ENCODE measurements at places on chromosomes 5 and 9.

GRCh38 chr9:98809311-98810101 lies 2.0 kb downstream of the GALNT12 start:
- DNase-seq = peak; percentile 73

DNA sequence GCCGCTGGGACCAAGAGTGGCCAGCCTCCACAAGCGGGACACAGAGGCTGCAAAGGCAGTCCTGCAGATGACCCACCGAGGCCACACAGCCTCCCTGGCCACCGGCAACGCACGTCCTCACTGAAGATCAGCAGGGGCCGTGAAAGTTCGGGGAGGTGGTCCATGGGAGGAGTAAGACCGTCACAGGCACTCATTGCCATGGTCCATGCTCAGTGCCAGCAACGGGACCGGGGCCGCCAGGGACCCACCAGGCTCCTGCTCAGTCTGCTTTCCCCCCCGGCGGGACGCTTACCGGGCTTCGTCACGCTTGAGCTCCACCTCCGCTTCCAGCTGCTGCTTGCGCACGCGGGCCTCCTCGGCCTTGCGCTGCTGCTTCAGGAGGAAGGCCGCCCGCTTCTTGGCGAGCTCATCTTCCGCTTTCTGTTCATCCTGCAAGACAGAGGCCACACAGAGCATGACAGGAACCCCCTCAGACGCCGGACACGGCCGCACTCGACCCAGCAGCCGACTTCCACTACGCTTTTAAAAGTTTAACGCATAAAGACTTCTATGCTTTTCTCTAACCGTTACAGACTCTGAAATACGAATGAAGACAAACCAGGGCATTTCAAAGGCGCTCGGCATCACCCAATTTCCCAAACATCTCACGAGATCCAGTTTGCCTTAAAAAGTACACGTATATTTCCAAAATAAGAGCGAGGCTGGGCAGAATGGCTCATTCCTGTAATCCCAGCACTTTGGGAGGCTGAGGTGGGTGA lies 88.4 kb downstream of the CAMSAP1 start:
- H3K36me3 ChIP-seq = no peaks in the 10 kb centered on the region
- H3K4me1 ChIP-seq = no peaks in the 10 kb centered on the region
- H3K4me3 ChIP-seq = no peak overlapping the region
- no peak for DNase-seq
- no peak overlapping the region for H3K27ac ChIP-seq

- no peaks in the 10 kb centered on the region for H3K27me3 ChIP-seq
- no peaks in the 10 kb centered on the region for H3K4me1 ChIP-seq
- H3K27ac ChIP-seq = no peak overlapping the region
- H3K36me3 ChIP-seq = no peaks in the 10 kb centered on the region
Observed at GRCh38 chr9:36110434-36110833, 26.1 kb upstream of the GLIPR2 start.

GRCh38 chr5:155575861-155576260 lies 562.3 kb downstream of the KIF4B start:
- H3K4me1 ChIP-seq = no peaks in the 10 kb centered on the region
- H3K4me3 ChIP-seq = no peak overlapping the region
- H3K27ac ChIP-seq = no peak overlapping the region
- H3K27me3 ChIP-seq = no peaks in the 10 kb centered on the region

GRCh38 chr9:69857131-69857530 lies 36.5 kb downstream of the CFAP95 start:
- no peak for DNase-seq
- no peaks in the 10 kb centered on the region for H3K36me3 ChIP-seq
- H3K4me3 ChIP-seq = no peak overlapping the region
- H3K27me3 ChIP-seq = no peaks in the 10 kb centered on the region
- no peak overlapping the region for H3K27ac ChIP-seq

GRCh38 chr5:138972230-138972629 lies 97.1 kb upstream of the LRRTM2 start:
- no peak overlapping the region for H3K27ac ChIP-seq
- DNase-seq = no peak
- H3K36me3 ChIP-seq = no peaks in the 10 kb centered on the region
- no peak overlapping the region for H3K4me3 ChIP-seq
- peaks cover 7% of the 10 kb centered on the region for H3K4me1 ChIP-seq

- H3K27me3 ChIP-seq = no peaks in the 10 kb centered on the region
- no peaks in the 10 kb centered on the region for H3K36me3 ChIP-seq
- peaks cover 4% of the 10 kb centered on the region for H3K4me1 ChIP-seq
Observed at GRCh38 chr5:57243286-57244137, 69.7 kb downstream of the GPBP1 start.

- no peaks in the 10 kb centered on the region for H3K36me3 ChIP-seq
- no peak overlapping the region for H3K4me3 ChIP-seq
- no peak overlapping the region for H3K27ac ChIP-seq
- no peaks in the 10 kb centered on the region for H3K4me1 ChIP-seq
- peak; percentile 17 for DNase-seq
- no peaks in the 10 kb centered on the region for H3K27me3 ChIP-seq
Observed at GRCh38 chr5:75034137-75034739, 18.1 kb downstream of the GCNT4 start.

DNA sequence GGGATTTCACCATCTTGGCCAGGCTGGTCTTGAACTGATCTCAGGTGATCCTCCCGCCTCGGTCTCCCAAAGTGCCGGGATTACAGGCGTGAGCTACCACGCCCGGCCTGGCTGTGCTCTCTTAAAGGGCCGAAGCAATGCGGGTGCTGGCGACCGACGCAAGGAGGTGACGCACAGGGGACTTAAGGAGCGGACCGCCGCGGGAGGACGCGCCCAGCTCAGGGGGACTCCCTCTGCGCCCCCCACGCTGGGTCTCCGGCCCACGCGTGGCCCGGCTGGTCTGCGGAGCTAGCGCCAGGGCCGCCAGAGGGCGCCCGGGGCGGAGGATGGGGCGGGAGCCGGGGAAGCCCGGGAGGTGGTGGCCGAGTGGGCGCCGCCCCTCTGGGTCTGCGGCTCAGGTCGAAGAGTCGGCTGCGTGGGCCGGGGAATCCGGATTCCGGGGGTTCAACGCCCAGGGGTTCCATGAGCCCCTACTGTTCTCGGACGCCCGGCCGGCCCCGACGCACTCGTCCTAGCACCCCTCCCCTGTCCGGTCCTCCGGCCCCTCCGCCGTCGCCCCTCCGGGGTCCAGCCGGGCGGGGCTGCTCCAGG lies 502 bp upstream of the CERCAM start:
- H3K27me3 ChIP-seq = peaks cover 9% of the 10 kb centered on the region
- H3K36me3 ChIP-seq = no peaks in the 10 kb centered on the region
- peak overlapping the region; percentile 85 for H3K4me3 ChIP-seq
- peak overlapping the region; percentile 76 for H3K27ac ChIP-seq
- peaks cover 12% of the 10 kb centered on the region for H3K4me1 ChIP-seq
- peak; percentile 92 for DNase-seq

GRCh38 chr9:135759676-135760300 lies 57.8 kb downstream of the KCNT1 start:
- no peak overlapping the region for H3K27ac ChIP-seq
- no peaks in the 10 kb centered on the region for H3K27me3 ChIP-seq
- H3K4me1 ChIP-seq = no peaks in the 10 kb centered on the region
- no peaks in the 10 kb centered on the region for H3K36me3 ChIP-seq

GRCh38 chr5:98217138-98217537 lies 556.3 kb upstream of the RGMB start:
- no peaks in the 10 kb centered on the region for H3K27me3 ChIP-seq
- no peaks in the 10 kb centered on the region for H3K4me1 ChIP-seq
- H3K36me3 ChIP-seq = no peaks in the 10 kb centered on the region
- DNase-seq = no peak
- H3K27ac ChIP-seq = no peak overlapping the region

GRCh38 chr9:127107929-127108876 lies 14.2 kb downstream of the ANGPTL2 start:
- DNase-seq = no peak

DNA sequence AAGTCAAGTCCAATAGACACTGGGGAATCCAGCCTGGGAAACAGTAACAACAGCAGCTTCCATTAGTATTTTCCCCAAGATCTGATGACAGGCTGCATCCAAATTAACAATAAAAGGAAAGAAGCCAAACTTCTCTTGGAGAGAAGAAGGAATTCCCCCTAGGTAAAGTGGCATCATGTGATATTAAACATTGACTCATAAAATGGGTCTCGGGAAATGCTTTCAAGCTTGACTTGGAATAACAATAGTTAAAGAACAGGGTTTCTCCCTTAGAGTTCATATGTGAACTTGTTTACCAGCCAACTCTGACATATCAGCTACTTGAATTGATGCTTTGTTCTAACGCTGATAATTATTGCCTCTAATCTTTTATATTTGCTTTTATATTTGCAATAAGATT lies 45.4 kb downstream of the ENTREP1 start:
- H3K27ac ChIP-seq = no peak overlapping the region
- DNase-seq = no peak
- no peak overlapping the region for H3K4me3 ChIP-seq
- H3K27me3 ChIP-seq = no peaks in the 10 kb centered on the region
- no peaks in the 10 kb centered on the region for H3K36me3 ChIP-seq

DNA sequence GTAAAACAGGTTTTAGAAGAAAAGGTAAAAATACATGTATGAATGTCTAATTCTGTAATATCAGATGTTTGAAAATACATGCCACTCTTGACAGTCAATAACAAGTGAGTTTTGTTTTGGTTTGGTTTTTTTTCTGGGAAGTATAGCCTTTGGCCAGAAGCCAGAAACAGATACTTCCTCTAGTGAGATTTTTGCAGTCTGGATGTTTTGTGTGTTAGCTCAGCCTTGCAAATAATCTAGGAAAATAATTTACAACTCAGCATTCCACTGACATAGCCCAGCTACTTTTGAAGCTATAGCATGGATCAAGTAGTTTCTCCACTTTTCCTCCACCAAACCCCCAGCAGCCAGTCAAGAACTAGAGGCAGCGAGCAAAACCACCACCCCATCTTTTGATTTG lies 56.7 kb downstream of the SLC1A1 start:
- DNase-seq = peak; percentile 25
- no peak overlapping the region for H3K27ac ChIP-seq
- H3K36me3 ChIP-seq = no peaks in the 10 kb centered on the region
- no peak overlapping the region for H3K4me3 ChIP-seq

DNA sequence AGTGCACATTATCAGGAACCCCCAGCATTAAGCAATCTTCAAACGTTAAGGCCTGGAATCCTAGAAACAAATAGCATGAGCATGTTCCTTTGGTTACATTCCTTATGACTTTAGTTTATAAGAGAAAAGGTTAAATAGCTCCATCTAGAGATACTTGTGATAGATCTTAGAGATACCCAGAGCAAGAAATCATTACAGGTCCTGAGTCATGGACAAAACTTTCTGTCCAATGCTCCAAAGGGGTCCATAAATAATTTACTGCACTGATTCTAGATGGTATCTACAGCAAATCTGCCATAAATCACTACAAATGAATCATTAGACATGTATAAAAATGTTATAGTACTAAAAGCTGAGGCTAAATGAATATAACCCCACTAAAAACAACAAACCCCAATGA lies 139.6 kb downstream of the HTR1A start:
- no peaks in the 10 kb centered on the region for H3K36me3 ChIP-seq
- H3K4me1 ChIP-seq = no peaks in the 10 kb centered on the region
- no peaks in the 10 kb centered on the region for H3K27me3 ChIP-seq

DNA sequence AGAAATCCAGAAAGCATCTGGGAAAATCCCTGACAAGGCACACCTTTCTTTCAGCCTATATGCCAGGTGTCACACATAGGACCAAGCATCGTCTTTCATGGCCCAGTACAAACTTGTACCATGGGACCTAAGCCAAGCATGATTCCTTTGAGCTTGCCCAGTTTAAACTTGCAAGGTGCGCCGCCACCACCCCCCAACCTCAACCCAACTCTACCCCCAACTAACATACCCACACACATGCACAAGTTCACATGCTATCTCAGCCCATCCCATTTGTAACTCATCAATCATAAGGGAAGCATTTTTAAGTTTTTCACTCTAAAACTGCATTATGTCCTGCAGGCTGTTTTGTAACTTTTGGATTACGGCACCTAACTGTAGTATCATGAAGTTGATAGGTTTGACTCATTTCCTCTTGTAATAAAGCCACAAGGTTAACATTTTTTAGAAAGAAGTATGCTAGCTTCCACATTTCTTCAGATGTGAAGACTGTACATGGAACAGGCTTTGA lies 145.9 kb upstream of the FST start:
- no peak overlapping the region for H3K4me3 ChIP-seq
- DNase-seq = no peak
- H3K36me3 ChIP-seq = no peaks in the 10 kb centered on the region
- H3K27ac ChIP-seq = no peak overlapping the region

DNA sequence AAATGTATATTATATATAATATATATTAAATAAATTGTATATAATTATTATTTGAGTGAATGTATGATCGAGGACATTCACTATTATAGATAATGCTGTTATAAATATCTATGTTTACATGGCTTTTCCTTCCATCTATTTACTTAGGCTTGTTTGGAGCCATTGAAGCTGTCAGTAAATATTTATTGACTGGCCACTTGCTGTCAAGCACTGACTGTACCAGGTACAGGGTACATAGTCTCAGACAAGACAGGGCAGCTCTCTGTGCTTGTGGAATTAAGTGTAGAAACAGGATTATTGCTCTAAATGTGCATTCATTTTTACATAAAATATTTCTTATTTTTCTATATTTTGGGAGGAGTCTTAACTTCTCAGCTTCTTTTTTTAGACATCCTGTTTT lies 16.4 kb downstream of the FAXDC2 start:
- H3K4me3 ChIP-seq = no peak overlapping the region
- H3K27ac ChIP-seq = peak overlapping the region; percentile 83
- DNase-seq = no peak
- H3K27me3 ChIP-seq = no peaks in the 10 kb centered on the region

Measured in hepatocyte (in vitro differentiated cells).